Activated CD4-positive, alpha-beta T cell treated with anti-CD3 and anti-CD28 coated beads, Interleukin-2, amount 50 U/mL, for 4 hours (primary cell): ENCODE measurements at places on chromosomes 1 and 21.
A peak's percentile ranks its signal among the peaks of the same experiment; 100 is the strongest.

DNA sequence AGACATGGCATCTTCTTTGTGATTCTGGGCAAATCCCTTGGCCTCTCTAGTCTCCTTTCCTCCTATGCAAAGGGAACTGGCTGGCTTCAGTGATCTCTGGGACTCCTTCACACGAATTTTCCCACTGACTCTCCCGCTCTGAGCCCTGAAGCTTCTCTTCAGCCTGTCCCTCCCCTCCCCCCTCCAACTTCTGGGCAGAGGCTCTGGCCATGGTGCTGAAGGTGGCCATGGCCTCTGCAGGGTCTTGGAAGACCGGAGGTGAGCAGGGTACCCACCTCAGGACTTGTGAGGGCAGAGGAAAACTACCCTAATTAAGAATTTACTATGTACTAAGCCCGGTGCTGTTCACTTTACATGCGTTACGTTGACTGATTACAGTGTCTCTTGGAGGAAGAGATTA is 29.4 kb upstream of the POU3F1 start:
- DNase-seq, result no peak

DNA sequence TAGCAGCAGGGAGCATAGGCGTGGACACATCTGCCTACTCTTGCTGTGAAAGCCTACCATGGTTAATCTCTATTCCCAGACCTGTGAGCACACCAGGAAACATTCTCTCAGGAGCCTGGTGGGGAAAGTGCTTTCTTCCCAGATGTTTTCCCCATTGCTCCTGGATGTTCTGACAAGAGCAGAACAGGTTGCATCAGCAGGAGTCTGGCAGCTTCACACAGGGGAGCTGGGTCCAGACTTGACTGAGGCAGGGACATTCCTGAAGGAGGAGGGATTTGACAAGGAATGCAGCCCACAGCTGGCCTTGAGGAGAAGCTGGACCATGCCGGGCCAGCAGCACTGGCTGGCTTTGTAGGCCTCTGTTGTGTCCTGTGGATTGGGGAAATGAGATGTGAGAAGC is 21.0 kb upstream of the ARTN start:
- no peak for DNase-seq

GRCh38 chr1:161070761-161071160 is 1.1 kb upstream of the ARHGAP30 start:
- no peak for DNase-seq

- DNase-seq, result no peak
Measured at GRCh38 chr1:116252785-116253184, 120.3 kb upstream of the ATP1A1 start.

DNA sequence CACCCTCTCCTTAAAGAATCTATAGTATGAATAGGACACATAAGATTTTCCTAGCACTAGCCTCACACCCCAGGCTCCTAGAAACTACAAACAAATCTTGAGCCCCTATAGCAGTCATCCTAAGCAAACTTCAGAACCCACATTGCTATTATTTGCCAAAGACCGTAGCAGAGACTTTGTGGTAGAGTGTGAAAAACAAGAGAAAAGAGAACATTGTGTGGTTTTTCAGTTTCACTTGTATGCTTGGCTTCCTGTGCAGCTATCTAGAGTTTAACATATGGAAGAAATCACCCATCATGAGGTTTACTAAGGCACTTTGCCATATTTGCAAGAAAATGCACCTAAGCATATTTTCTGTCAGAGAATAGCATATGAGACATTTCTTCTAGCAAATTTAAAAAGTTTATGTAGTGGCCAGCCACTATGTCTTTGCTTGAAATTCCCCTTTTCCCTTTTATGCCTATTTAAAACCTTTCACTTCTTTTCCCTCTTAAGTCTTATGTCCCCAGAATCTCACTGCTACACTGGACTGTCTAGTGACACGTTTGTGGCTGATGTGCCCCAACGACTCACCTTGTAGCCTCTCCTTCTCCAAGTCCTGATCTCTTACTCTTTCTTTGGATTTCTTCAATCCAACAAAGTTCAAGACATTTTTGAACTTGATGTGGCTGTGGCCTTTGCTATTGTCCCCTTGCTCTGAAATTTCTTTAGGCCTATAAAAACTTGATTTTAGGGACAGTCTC is 25.6 kb downstream of the CCDC190 start:
- no peak for DNase-seq

- no peak for DNase-seq
Measured at GRCh38 chr1:5343256-5344020, 648.8 kb downstream of the NPHP4 start.

DNA sequence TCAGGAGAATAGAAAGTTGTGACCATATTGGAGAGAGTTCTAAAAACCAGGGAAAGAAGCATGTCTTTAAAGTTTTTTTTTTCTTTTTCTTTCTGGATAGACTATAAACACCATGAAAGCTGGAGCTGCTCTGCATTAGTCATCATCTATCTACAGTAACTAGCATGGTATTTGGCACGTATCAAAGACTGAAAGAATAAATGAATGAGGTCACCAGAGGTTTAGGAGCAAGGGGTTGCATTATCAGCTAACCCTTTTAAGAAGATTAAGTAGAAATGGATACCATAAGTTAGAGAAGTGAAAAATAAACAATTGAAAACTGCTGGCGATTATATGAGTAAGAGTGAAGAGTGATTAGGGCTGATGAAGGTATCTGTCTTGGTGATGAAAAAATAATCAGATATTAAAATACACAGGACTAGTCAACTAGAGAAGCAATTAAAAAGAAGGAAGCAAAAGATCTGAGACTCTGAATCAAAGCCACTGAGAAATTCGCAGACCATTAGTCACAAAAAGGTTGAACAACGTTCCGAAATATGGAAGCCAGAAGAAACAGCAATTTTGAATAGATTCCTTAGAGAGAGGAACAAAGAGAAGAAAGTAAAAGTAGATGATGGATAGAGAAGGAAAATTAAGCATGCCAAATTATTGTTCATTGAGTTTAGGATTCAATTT is 536.4 kb downstream of the DPYD start:
- no peak for DNase-seq

GRCh38 chr1:1349256-1350012 is at the start of gene DVL1:
Gene DVL1, minus strand, starts transcription at chr1:1349418. Its CDS starts 353 bp downstream, at chr1:1349065.
- DNase-seq, result peak; percentile 53

- no peak for DNase-seq
Measured at GRCh38 chr1:172448995-172449584, 5.2 kb upstream of the PIGC start.

DNA sequence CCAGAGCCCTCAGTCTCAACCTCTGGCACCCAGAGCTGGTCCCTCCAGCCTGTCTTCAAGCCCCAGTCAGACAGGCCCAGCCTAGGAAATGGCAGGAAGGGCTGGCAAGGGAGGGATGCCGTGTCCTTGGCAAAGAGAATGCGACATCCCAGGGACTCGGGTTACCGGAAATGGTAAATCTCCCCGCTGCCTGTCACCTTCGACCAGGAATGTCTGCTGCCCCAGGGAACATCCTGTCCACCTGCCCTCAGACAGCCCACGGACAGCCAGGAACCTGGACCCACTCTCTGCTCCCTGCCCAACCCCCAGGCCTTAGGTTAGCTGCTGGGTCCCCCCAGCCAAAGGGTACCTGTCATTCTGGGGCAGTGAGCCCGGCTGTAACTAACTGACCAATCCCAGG is 23.9 kb downstream of the HSPG2 start:
- DNase-seq, result no peak

GRCh38 chr1:151060007-151060656 is at the start of gene MLLT11:
Gene MLLT11, plus strand, starts transcription at chr1:151060397. Its CDS starts 6,828 bp downstream, at chr1:151067225.
- DNase-seq, result no peak

DNA sequence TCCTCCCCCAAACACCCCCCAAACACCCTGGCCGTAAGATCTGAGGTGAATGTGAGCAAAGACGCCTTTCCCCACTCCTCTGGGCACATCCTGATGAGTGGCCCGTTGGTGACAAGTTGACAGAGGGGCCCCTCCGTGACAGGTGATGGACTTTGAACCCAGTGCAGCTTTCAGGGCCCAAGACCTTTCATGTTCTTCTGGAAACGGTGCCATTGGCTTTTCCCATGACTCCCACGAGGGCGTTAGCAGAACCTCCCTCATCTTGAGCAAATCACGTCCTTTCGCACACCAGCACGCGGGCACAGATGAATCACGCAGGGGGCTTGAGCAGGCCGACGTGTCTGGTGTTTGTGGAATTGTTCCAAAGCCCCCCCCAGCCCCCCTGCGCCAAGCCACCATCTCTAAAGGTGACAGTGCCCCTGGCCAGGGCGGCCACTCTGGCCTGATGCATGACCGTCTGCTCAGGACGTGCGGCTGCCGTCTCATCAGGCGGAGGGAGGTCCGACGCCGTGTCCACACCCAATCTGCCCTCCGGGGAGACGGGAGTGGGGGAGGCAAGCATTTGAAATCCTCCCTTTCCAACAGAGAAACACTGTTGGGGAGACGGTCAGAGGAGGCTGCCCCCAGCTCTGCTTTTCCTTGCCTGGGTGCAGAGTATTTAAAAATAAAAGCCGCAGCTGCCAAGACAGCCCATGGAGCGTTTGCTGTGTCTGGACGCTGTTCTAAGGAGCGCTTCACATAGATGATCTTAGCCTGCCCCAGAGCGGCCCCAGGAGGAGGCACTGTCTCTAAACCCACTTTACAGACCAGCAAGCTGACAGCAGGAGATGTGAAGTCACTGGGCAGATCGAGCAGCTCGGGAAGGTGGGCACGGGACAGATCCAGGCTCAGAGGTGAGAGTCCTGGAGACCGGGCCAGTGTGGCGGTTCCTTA is 98.3 kb upstream of the ARHGEF16 start:
- no peak for DNase-seq

DNA sequence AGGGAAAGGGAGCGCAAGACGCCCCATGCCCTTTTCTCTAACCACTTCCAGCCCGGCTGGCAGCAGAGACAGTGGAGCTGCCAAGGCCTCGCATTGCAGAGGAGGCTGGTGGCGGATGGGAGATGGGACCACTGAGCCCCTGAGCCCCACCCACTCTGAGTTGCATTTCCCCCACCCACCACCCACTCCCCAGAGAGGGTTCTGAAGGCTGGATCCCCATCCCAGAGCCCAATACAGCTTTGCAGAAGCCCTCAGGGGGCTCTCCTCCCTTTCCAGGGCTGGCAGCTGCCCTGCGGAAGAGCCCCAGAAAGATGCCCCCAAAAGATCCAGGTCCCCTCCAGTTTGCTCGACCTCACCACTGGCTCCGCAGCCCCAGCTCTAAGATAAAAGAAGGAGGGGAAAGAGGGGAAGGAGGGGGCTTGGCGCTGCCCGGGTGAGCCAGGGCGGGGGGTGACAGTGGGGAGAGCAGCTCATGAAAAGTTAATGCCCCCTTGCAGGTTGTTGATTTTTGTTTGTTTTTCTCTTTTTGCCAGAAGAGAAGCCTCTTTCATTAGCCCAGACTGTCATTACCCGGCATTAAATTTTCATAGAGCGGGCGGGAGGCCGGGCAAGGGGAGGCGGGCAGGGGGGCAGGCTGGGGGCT is 38.4 kb upstream of the CASZ1 start:
- no peak for DNase-seq

GRCh38 chr1:162285149-162285561 is 91.5 kb downstream of the SPATA46 start:
- DNase-seq, result no peak

GRCh38 chr1:93596329-93597089 is 85.1 kb downstream of the BCAR3 start:
- no peak for DNase-seq

DNA sequence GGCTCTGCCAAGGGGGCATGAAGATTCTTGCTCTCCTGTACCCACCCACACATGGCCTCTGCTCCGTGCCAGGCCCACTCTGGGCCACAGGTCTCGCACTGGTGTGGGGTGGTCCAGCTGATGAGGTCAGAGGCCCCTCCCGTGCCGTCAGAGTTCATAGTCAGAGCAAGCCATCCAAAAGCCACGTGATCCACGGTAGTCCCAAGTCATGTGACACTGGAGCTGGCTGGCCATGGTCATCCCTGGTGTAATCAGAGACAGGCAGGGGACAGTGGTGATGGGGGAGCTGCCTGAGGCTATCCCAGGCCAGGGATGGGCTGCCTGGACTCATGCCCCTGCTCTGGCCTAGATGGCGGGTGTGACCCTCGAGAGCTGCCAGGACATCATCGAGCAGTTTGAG is 10.5 kb downstream of the PLCH2 start:
- no peak for DNase-seq

DNA sequence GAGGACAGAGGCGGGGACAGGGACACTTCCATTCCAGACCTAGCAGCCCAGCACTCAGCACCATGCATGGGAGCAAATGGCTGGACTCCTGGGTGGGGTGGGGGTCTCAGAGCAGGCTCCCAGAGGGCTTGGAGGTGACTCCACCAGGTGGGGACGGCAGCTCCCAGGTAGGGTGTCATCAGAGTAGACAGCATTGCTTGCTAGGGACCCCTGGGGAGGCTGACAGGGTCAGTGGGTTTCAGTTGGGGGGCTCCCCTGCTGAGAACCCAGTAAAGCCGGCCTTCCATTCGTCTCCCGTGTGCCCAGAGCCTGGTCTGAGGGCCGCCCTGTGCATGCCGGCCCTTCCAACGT is 4.8 kb upstream of the GJC2 start:
- no peak for DNase-seq

DNA sequence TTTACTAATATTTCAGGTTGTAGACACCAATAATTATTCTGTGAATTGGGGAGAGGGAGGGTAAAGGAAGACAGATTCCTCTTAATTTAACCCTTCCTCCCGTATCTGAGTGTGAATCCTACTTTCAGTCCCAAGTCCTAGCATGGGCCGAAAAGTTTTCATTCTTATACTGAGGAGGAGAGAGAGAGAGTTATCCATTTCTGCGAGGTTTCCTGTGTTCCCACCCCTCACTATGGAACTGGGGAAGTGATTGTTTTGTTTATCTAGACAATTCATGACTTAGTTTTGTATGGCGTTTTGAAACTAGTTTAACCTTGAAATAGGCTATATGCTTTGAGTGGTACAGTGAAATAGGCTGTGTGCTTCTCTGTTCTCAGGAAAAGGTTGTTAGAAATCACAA is 134.0 kb upstream of the DPYD start:
- DNase-seq, result no peak

GRCh38 chr1:246532519-246532918 is 25.4 kb upstream of the SMYD3 start:
- no peak for DNase-seq

DNA sequence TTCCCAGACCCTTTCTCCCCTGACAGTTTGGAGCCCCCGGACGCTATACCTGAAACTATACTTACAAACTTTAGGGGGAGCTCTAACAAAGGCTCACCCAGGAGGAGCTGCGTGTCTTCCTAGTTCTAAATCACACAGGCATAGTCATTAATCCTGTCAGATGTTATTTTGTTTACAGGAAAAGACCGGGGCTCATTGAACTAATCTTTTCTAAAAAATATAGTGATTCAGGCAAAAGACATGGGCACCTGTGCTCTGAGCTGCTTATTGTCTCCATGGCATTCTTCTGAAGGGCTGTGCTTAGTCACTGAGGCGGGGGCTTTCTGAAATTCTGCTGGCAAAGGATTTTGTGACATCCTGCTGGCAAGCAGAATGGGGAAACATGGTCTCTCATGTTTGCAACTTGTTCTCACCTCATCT is 1577.0 kb downstream of the NCAM2 start:
- no peak for DNase-seq

GRCh38 chr1:213938776-213939175 is 49.0 kb upstream of the PROX1 start:
- no peak for DNase-seq

DNA sequence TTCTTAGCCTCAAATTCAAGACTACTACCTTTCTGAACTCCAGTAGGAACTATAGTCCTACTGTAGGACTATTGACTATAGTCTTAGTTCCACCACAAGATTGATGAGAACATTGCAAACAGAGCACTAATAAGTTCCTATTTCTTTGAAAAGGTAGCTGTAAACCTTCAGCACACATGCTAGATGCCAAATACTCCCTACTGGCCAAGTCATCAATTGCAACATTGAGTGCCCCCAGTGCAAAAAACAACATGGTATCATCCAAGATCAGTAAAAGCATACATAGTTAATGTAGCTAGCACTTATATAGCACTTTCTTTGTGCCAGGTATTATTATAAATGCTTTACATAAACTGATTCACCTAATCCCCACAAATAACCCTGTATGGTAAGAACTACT is 99.8 kb downstream of the MRPL39 start:
- DNase-seq, result no peak
